ENCODE measurements at places on chromosomes 16 and 17.

DNA sequence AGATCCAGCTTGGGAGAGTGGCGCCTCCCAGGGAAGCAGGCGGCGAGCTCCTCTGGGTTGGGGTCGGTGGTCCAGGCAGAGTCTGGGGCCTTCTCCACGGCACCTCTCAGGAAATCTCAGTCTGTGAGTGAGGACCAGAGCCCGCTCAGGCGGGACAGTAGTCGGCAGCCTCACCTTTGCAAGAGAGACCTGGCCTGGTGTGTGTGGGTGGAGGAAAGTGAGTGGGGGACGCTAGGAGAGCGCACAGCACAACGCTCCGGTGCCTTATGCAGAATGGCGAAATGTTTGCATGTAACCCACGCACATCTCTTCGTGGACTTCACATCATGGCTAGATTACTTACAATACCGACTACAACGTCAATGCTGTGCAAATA, 2.2 kb downstream of the AHSP start:
- DNase-seq = no peak

GRCh38 chr16:53212893-53213223, 158.1 kb downstream of the CHD9 start:
- DNase-seq = no peak

- DNase-seq = no peak
These were observed 16.1 kb upstream of the NPTX1 start for GRCh38 chr17:80492343-80493136.

DNA sequence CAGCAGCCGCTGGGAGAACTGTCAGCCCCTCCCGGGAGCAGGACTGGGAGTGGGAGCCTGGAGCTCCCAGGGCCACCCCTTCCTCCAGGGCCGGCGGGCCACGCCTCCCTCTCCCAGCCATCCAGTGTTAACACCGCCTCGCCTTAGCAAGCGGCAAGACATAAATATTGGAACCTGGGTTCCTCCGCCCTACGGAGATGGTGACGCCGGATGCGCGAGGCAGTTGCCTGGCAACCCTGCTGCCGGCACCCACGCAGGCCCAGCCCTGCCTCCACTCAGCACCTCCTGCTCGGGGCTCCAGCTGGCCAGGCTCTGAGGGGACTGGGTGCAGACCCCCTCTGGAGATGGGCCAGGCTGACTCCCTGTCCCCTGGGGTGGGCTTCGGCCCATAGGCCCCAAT, 27.4 kb upstream of the CACNA1H start:
- no peak for DNase-seq

DNA sequence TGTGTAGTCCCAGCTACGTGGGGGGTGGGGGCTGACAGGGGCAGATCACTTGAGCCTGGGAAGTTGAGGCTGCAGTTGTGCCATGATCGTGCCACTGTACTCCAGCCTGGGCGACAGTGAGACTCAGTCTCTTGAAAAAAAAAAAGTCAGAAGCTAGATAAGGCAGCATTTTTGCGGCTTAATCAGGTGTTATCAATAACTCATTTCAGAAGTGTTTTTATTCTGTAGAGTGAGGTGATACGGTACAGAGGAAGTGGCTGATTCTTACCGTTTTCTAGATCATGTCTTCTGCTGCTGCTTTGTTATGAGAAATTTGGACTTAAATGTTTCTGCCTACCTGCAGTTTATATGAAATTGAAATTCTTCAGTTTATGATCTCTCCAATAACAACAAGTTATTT, 18.6 kb downstream of the ZC3H18 start:
- no peak for DNase-seq

- DNase-seq = peak; percentile 11
These were observed 790 bp downstream of the CRHR1 start for GRCh38 chr17:45784741-45785479.

- no peak for DNase-seq
These were observed 7.0 kb downstream of the COG1 start for GRCh38 chr17:73199751-73200317.

DNA sequence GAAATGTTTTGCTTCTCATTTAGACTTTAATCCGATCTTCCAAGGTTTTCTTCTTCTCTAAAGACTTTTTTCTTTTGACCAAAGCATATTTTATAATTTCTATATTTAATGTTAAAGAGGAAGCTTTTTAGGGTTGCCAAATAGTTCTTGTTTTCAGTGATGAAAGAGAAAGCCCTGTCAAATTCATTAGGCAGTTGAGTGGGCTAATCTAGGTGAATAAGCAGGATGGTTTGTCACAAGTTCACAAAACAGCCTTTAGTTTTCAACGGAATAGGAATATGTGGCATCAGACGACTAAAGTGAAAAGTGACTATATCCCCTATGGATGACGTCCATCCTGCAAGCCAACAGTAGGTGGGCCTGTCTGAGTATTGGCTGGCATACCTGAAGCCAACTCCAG, 118.8 kb downstream of the NLK start:
- no peak for DNase-seq

All from ACHN (cell line).